ENCODE measurements at places on chromosomes 4 and X.

- no peak for DNase-seq
Measured at GRCh38 chrX:1902901-1903235, 288.0 kb downstream of the ASMT start.

GRCh38 chrX:76147106-76147505, 25.8 kb upstream of the PBDC1 start:
- peak; percentile 4 for DNase-seq

DNA sequence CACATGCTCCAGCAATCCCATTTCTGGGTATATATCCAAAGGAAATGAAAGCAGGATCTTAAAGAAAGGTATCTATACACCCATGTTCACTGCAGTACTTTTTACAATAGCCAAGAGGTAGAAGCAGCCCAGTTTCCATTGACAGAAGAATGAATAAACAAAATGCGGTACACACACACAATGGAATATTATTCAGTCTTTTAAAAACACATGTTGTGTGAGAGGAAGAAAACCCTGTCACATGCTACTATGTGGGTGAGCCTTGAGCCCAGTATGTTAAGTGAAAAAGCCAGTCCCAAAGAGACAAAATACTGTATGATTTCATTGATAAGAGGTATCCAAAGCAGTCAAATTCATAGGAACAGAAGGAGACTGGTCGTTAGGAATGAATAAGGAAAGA, 6.3 kb downstream of the ANXA3 start:
- DNase-seq: no peak

DNA sequence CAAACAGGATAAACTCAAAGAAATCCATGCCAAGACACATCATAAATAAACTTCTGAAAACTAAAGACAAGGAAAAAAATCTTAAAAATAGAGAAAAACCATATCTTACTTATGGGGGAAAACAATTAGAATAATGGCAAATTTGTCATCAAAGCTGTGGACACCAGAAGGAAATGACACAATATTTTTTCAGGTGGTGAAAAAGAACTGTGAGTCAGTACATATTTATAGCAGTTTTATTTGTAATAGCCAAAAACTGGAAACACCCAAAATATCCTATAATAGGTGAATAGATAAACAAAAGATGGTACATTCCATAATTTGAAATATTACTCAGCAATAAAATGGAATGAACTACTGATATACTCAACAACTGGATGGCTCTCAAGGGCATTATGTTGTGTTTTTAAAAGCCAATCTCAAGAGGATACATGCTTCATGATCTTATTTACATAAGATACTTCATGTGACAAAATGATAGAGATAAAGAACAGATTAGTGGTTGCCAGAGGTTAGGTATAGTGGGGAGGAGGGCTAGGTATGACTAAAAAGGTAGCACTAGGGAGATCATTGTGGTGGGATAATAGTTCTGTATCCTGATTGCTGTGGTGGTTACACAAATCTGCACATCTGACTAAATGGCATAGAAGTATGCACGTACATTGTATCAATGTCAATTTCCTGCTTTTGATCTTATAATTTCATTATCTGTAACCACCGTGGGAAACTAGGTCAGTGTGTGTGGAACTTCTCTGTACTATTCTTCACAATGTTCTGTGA, 191.9 kb downstream of the PPP1R2C start:
- DNase-seq: no peak

DNA sequence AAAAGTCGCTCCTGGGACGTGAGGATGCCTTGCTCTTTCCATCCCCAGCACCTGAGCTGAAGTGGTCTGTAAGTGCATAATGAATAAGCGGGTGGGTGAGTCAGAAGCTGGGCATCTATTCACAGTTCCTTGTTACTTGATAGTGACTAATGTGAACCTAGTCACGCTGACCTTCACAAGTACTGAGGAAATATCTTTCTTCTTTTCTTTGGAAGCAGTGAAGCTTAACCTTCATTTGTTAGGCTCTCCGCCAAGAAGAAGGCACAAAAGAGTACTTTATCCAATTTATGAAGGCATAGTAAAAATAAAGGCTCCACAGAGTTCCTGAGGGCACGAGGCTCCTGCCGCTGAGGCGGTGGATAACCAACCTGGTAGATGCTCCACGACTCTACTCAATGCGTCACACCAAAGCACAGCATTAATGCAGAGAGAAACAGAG, 475.7 kb upstream of the SLIT2 start:
- DNase-seq: peak; percentile 89

- DNase-seq: no peak
Measured at GRCh38 chrX:41002026-41002425, 83.2 kb upstream of the USP9X start.

DNA sequence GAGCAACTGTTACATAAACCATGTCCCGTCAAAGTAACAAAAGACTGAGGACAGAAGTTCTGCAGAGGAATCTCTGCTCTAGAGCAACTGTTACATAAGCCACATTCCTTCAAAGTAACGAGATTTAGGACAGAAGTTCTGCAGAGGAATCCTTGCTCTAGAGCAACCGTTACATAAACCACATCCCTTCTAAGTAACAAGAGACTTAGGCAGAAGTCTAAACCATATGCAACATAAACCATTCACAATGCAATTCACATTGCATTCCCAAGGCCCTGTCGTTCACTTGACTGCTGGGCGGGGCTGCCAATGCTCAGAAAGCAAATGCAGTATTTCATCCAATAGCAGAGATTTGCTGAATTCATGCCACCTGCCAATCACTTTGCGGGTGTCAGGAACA, 124.4 kb upstream of the PUDP start:
- no peak for DNase-seq

- DNase-seq: no peak
Measured at GRCh38 chr4:1473718-1474117, 67.5 kb upstream of the NKX1-1 start.

DNA sequence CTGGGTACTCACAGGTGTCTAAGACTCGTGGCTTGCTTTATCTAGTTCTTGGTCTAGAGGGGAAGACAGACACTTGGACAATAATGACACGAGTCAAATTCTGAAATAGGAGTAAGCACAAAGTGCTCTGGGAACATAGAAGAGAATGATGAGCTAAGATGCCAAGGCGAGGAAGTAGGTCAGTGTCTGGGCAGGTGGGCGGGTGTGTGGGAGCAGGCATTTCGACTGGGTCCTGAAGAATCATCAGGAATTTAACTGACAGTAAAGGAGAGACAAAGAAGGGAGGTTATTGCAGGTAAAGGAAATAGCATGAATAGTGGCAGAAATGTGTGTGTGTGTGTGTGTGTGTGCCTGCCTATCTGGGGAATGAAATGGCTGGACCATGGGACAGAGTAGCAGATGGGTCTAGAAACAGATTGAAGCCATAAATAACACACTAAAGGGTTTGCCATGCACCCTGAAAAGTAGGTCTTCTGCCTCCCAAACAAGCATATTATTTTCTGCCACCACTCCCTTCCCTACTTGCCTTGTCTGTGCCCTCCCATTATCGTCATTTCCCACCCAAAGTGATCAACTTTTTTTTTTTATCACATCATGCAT, 58.4 kb upstream of the SLC25A43 start:
- DNase-seq: no peak

DNA sequence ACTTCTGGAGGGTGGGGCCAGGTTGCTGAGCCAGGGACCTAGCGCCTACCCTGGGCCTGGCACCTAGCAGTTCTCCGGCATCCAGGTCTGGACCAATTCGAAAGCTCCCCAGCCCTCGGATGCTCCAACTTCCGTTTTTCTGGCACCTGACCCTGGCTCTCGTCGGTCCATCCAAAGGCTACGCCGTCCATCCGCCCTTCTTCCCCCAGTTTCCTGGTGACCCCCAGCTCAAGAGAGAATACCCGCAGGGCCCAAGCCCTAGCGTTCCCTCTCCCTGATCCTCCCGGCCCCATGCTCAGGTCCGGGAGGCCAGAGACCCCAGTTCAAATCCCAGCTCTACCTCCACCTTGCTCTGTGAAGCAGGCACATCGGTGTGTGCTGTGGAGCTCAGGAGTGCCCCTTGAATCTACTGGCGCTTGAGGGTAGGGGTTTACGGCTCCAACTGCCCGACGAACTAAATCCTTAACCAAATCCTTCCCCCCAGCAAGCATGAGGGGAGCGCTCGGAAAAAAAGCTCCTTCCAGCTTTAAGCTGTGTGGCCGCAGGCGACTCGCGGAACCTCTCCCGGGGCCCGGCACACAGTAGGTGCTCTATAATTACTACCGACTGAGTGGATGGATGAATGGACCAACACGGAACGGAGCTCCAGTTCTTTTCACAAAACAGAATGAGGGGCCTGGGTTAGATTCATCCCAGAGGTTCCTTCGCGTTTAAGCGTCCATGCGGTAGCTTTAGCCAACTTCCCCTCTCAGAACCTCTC, 1.1 kb downstream of the CRMP1 start:
- DNase-seq: no peak

DNA sequence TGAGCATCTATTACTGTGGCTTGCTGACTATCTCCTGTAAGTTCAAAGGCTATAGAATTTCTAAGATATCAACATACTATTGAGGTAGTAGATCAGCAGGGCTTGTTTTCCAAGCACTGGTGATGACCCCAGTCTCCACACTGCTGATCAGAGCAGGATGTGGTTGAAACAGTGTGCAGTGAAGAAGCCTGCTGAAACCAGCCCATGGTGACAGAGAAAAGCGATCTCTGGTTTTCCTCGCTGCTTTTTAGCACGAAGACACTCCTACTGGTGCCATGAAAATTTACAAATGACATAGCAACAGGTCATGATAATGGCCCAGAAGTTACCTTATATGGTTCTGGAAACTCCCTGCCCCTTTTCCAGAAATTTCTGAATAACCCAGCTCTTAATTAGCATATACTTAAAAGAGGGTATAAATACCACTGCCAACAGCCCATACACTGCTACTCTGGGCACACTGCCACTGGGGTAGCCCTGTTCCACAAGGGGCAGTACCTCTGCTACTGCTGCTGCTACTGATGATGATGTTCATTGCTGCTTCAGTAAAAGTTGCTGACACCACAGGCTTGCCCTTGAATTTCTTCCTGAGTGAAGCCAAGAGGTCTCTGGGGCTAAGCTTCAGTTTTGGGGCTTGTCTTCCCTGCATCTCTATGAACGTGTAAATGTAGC, 1689.5 kb upstream of the PCDH10 start:
- DNase-seq: no peak

- no peak for DNase-seq
Measured at GRCh38 chr4:159787901-159788300, 685.0 kb downstream of the RAPGEF2 start.

GRCh38 chrX:110293658-110294057, 24.2 kb downstream of the AMMECR1 start:
- no peak for DNase-seq

- DNase-seq: no peak
Measured at GRCh38 chr4:22720091-22720490, 27.4 kb downstream of the GBA3 start.

- DNase-seq: peak; percentile 65
Measured at GRCh38 chrX:31036895-31037294, 34.9 kb downstream of the FTHL17 start.

GRCh38 chrX:39675162-39675553, 422.6 kb downstream of the BCOR start:
- DNase-seq: no peak

DNA sequence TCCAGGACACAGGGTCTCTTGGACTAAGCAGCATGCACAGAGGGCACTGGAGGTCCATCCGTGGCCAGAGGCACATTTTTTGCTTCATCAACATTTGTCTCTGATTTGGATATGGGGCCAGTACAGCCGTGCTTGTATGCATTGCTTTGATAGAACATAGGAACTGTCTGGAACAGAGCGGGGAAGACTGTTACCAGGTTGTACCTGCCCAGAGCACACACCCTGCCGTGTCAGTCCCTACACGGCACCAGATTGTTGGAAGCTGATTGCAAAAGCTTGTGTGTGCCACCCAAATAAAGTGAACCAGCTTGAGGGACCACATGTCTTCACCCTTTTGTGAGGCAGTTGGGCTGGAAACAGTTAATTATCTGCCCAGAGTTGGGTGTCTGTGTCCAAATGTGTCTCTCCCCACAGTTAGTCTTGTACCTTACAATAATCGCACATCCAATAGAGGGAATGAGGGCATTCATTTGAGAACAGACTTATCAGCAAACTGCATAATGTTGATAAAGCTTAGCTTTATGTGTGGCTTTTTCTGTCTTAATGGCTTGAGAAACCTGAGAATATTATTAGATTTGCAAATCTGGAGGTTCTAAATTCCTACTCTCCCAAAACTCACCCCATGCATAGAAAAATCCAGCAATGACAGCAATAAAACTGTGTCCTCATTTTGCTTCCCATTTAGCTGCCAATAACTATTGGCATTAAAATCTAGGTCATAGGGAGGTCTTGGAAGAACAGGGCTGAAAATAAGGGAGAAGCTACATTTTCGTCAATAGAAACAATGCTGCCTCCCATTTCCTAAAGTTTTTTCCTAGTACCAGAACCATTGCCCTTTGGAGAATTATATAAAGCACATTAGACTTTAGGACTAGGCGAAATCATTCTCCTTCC, 21.2 kb downstream of the KLF3 start:
- DNase-seq: no peak

GRCh38 chr4:2289311-2289954, 27.5 kb upstream of the MXD4 start:
- no peak for DNase-seq

DNA sequence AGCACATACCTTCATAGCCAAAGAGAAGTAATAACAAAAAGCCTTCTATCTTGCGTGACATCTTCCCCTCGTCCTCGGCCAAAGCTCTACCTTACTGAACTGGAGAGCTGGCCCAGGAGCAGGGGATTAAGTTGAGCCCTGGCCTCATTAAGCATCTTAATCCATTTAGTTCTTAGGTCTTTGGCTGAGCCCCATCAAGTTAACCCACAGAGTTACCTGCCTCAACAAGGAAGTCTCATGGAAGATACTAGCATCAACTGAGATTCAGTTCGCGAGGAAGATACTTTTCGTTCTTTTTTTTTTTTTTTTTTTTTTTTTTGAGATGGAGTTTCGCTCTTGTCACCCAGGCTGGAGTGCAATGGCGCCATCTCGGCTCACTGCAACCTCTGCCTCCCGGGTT, at the start of gene RS1:
RS1 (minus strand) TSS at position 101 of the 400 bp plus-strand sequence; CDS start at position 61, 40 bp downstream.
- DNase-seq: no peak

DNA sequence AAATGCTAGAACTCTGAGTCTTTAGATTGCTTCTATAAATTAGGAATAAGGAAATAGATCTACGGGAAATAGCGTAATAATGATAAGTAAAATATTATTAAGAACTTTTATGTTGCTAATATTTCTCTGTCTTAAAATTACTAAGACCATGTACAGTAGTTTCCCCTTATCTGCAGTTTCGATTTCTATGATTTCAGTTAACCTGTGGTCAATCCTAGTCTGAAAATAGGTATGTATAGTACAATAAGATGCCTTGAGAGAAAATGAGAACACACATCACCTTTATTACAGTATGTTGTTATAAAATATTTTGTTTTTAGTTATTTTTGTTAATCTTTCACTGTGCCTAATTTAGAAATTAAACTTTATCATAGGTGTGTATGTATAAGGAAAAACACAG, 92.6 kb downstream of the CCSER1 start:
- DNase-seq: no peak

GRCh38 chr4:42515156-42515884, 118.0 kb downstream of the SHISA3 start:
- peak; percentile 18 for DNase-seq

- DNase-seq: peak; percentile 68
Measured at GRCh38 chrX:154372612-154373022, 1.8 kb downstream of the FLNA start.

All from GM23248 (cell line).